ENCODE measurements at places on chromosomes 5 and 9.

- DNase-seq = no peak
Observed at GRCh38 chr9:131798246-131798645, 58.4 kb upstream of the RAPGEF1 start.

DNA sequence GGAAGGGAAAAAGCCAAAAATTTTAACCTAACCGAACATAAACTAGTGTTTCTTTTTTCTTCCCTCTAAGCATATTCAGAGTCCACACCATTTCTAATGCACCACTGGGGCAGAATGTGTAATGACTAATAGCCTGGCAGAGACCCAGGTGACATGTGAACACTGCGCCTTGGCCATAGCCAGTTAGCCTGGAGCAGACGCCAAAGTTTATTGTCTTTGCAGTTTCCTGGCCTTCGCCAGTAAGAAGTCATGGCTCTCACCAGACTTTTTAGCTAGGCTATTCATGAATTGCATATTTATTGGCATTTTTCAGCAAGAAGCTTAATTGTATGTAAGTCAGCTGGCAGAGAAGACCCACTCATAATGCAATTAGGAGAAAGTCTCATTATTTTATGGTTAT, 182.8 kb upstream of the SLC27A6 start:
- DNase-seq = peak; percentile 83

DNA sequence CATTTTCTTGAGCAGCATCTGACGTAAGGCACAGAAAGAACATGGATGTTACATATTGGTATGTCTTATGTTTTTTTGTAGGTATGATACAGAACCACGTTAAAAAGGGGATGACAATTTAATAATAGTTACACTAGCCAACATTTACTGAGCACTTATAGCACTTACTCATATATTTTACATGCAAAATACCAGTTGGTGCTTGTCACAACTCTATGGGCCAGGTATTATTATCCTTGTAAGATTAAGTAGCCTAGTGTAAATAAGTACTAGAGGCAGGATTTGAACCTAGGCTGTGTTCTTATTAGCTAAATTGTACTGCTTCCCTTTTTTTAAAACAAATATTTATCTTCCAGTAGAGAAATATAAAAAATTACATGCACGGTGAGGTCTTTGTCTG, 83.5 kb downstream of the RANBP17 start:
- peak; percentile 46 for DNase-seq

DNA sequence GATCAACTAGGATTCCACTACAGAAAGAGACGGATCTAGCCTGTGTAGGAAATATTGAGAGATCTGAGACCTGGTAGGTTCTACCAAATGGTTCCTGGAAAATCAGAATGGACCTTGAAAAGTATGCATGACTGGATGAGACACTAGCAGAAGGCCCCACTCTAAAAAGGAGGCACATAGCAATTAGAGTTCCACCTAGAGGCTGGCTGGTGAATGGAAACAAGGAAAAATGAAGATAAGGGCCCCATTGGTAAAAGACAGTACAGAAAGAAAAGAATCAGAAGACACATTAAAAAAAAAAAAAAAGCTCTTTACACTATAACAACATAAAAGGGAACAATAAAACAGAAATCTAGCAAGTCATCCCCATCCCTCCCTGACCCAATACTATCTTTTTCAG, 518.5 kb downstream of the NR2F1-AS1 start:
- DNase-seq = peak; percentile 32

Data from epithelial cell of esophagus (primary cell).